ENCODE measurements at places on chromosomes 12 and 14. TPM values are rescaled to one million over a fixed set of nuclear protein-coding genes. Genes with fewer than 3 reads are reported as not detected.

GRCh38 chr12:12747278-12747677 is 30.1 kb downstream of the CDKN1B start:
- H3K27me3 ChIP-seq = no peaks in the 10 kb centered on the region
- no peak for DNase-seq
- H3K27ac ChIP-seq = no peak overlapping the region
- H3K36me3 ChIP-seq = peaks cover 12% of the 10 kb centered on the region
- peaks cover 28% of the 10 kb centered on the region for H3K4me1 ChIP-seq
- no peak overlapping the region for H3K4me3 ChIP-seq

- H3K27ac ChIP-seq = no peak overlapping the region
- H3K4me3 ChIP-seq = no peak overlapping the region
- DNase-seq = no peak
- no peaks in the 10 kb centered on the region for H3K4me1 ChIP-seq
- no peaks in the 10 kb centered on the region for H3K36me3 ChIP-seq
Observed at GRCh38 chr12:93924367-93924766, 224.0 kb upstream of the PLXNC1 start.

GRCh38 chr14:93648440-93649168 is 139.7 kb downstream of the PRIMA1 start:
- peaks cover 53% of the 10 kb centered on the region for H3K27me3 ChIP-seq
- peak; percentile 29 for DNase-seq
- no peaks in the 10 kb centered on the region for H3K4me1 ChIP-seq
- H3K36me3 ChIP-seq = no peaks in the 10 kb centered on the region
- no peak overlapping the region for H3K27ac ChIP-seq

DNA sequence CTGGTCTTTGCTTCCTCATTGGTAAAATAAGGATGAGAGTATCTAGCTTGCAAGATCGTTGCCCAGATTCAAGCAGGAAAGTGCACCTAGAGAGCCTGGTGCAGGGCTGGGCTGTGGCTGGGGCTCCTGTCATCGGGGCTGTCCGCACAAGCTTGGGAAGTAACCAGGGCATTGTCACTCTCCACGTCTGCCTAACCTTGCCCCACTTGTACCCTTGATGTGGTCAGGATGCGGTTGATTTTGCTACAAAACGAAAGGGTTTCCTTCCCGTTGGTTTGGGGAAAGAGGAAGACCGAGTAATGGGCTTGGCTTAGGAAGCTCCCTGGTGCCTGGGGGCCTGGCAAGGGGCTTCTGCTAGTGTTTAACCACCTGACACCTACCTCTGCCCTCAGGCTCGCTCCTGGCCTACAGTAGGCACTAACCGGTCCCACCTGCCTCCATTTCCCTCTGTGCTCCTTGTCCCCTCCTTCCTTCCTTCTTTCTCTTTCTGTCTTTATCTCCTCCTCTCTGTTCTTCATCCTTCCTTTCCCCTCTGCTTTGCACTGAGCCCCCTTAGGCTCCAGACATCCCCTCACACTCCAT is 21.8 kb downstream of the MVK start:
- no peak overlapping the region for H3K4me3 ChIP-seq
- no peak overlapping the region for H3K27ac ChIP-seq
- DNase-seq = no peak
- no peaks in the 10 kb centered on the region for H3K27me3 ChIP-seq
- peaks cover 14% of the 10 kb centered on the region for H3K36me3 ChIP-seq

DNA sequence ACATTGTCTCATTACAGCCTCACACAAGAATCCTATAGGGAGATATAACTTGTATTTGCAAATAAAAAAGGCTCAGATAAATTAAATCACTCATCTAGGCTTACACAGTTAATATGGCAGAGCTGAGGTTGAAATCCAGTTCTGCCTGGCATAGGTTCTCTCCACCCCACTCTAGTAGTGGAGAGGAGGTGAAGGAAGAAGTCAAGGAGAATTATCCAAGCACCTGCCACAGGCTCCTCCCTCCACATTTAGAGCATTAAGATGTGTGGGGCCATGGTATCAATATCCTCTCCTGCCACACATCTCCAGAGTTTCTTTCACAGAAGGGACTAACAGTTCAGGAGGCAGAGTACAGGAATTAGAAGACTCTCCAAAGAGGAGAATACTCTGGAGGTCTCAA is 22.5 kb upstream of the STAC3 start:
- H3K4me3 ChIP-seq = no peak overlapping the region
- no peaks in the 10 kb centered on the region for H3K27me3 ChIP-seq
- H3K4me1 ChIP-seq = no peaks in the 10 kb centered on the region
- DNase-seq = no peak
- H3K36me3 ChIP-seq = peaks cover 17% of the 10 kb centered on the region
- H3K27ac ChIP-seq = no peak overlapping the region

- H3K27me3 ChIP-seq = no peaks in the 10 kb centered on the region
- H3K27ac ChIP-seq = no peak overlapping the region
- no peaks in the 10 kb centered on the region for H3K36me3 ChIP-seq
- H3K4me1 ChIP-seq = no peaks in the 10 kb centered on the region
Observed at GRCh38 chr12:105382771-105383622, 52.5 kb downstream of the C12orf75 start.

- no peaks in the 10 kb centered on the region for H3K36me3 ChIP-seq
- no peaks in the 10 kb centered on the region for H3K4me1 ChIP-seq
- no peak overlapping the region for H3K4me3 ChIP-seq
- no peak overlapping the region for H3K27ac ChIP-seq
- DNase-seq = no peak
Observed at GRCh38 chr14:85528080-85528896, 1.7 kb upstream of the FLRT2 start.

- H3K27me3 ChIP-seq = no peaks in the 10 kb centered on the region
- H3K27ac ChIP-seq = peak overlapping the region; percentile 99
- peaks cover 12% of the 10 kb centered on the region for H3K36me3 ChIP-seq
- H3K4me3 ChIP-seq = peak overlapping the region; percentile 4
- peaks cover 77% of the 10 kb centered on the region for H3K4me1 ChIP-seq
- no peak for DNase-seq
Observed at GRCh38 chr12:47190905-47191304, 111.1 kb upstream of the AMIGO2 start.

Gene LRTM2
- not detected for total RNA-seq

- H3K27ac ChIP-seq = peak within 1 kb of the TSS; percentile 99
- peaks cover 84% of the 10 kb centered on the region for H3K36me3 ChIP-seq
- DNase-seq = peak; percentile 96
- peaks cover 33% of the 10 kb centered on the region for H3K4me1 ChIP-seq
Observed at GRCh38 chr12:58920102-58920960, at the start of gene LRIG3. TSS of gene LRIG3 (minus strand) at chr12:58920504. CDS start at chr12:58920235, 269 bp downstream.

DNA sequence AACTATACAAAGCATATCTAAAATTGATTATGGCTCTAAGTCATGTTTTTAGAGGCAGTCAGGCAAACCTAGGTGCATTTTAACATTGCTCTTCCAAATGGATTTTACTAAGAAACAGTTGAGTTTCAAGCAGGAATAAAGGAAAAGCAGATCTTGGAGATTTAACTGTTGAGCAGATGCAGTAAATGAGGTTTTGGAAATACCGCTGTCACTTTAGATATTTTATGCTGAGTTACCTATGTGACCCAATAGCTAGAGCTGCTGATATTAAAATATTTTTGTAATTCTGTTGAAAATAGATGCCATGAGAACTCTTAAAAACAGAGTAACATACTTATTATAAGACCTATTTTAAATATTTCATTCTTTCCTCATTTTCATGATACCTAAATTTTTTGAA is 181.4 kb downstream of the SYT1 start:
- no peak overlapping the region for H3K4me3 ChIP-seq
- H3K4me1 ChIP-seq = no peaks in the 10 kb centered on the region
- no peak overlapping the region for H3K27ac ChIP-seq
- DNase-seq = no peak
- no peaks in the 10 kb centered on the region for H3K36me3 ChIP-seq
- H3K27me3 ChIP-seq = no peaks in the 10 kb centered on the region

Gene APOF
- not detected for total RNA-seq

GRCh38 chr12:53287741-53288216 is 7.6 kb upstream of the PFDN5 start:
- DNase-seq = peak; percentile 36
- H3K4me1 ChIP-seq = no peaks in the 10 kb centered on the region
- H3K27ac ChIP-seq = no peak overlapping the region
- no peaks in the 10 kb centered on the region for H3K27me3 ChIP-seq

GRCh38 chr14:83133981-83134645 is 1600.5 kb upstream of the SEL1L start:
- no peak overlapping the region for H3K27ac ChIP-seq
- DNase-seq = no peak
- no peaks in the 10 kb centered on the region for H3K27me3 ChIP-seq
- no peaks in the 10 kb centered on the region for H3K36me3 ChIP-seq
- no peaks in the 10 kb centered on the region for H3K4me1 ChIP-seq
- no peak overlapping the region for H3K4me3 ChIP-seq

- H3K36me3 ChIP-seq = no peaks in the 10 kb centered on the region
- no peak for DNase-seq
- peaks cover 14% of the 10 kb centered on the region for H3K27me3 ChIP-seq
- H3K4me3 ChIP-seq = no peak overlapping the region
- H3K27ac ChIP-seq = no peak overlapping the region
- H3K4me1 ChIP-seq = peaks cover 5% of the 10 kb centered on the region
Observed at GRCh38 chr12:66047411-66048021, 83.0 kb downstream of the LLPH start.

- DNase-seq = no peak
- H3K4me1 ChIP-seq = no peaks in the 10 kb centered on the region
- H3K36me3 ChIP-seq = no peaks in the 10 kb centered on the region
- H3K27me3 ChIP-seq = no peaks in the 10 kb centered on the region
- H3K4me3 ChIP-seq = no peak overlapping the region
Observed at GRCh38 chr12:104083769-104084475, 19.6 kb downstream of the HCFC2 start.

- H3K27me3 ChIP-seq = peaks cover 1% of the 10 kb centered on the region
- H3K4me3 ChIP-seq = no peak overlapping the region
- no peaks in the 10 kb centered on the region for H3K4me1 ChIP-seq
Observed at GRCh38 chr14:58131386-58131785, 20.6 kb downstream of the ARMH4 start.

Gene KRT86
- 2.6 TPM for total RNA-seq

DNA sequence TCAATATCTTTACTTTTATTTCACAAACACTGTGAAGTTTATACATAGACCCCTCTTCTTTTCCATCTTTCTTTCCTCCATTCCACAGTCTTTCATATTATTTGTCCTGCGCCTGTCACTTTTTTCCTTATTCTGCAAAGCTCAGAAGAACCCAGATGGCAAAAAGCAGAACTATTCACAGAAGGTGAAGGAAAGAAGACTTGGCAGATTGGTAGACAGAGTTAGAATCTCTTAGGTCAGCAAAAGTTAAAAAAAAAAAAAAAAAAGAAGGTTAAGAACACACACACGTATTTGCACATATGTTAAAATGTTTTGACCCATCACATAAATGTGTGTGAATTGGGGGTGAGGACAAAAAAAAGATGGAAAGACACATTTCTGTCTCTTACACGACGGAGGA is 50.3 kb upstream of the ABCC9 start:
- no peak for DNase-seq
- no peaks in the 10 kb centered on the region for H3K36me3 ChIP-seq
- peaks cover 13% of the 10 kb centered on the region for H3K27me3 ChIP-seq
- H3K27ac ChIP-seq = no peak overlapping the region
- H3K4me3 ChIP-seq = no peak overlapping the region

GRCh38 chr12:128267131-128267622 is at the start of gene TMEM132C:
TSS of gene TMEM132C (plus strand) at chr12:128267170. CDS start at chr12:128267403, 233 bp downstream.
- no peaks in the 10 kb centered on the region for H3K36me3 ChIP-seq
- H3K4me3 ChIP-seq = no peak within 1 kb of the TSS
- H3K27ac ChIP-seq = no peak within 1 kb of the TSS
- no peak for DNase-seq
- no peaks in the 10 kb centered on the region for H3K27me3 ChIP-seq

Gene LEMD3
- total RNA-seq = 46.8 TPM

DNA sequence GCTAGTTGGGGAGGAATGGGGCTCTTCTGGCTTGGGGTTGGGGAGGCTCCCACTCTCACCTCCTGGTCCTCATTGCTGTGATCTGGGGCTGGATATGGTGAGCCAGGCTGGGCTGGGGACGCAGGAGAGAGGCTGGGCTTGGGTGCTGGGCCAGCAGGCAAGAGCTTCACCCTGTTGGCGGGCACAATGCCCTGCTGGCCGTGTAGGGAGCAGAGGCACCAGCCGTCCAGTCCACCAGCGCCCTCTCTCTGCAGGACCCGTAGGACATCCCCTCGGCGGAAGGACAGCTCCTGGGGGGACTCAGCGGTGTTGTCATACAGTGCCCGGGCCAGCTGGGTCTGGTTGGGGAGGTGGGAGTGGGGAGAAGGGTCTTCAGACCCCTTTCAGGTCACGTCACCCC is 4.5 kb downstream of the EFS start:
- peaks cover 86% of the 10 kb centered on the region for H3K27me3 ChIP-seq
- H3K4me1 ChIP-seq = no peaks in the 10 kb centered on the region
- H3K27ac ChIP-seq = no peak overlapping the region

Gene PDE3A
- total RNA-seq = 19.6 TPM

Gene SRRM4
- total RNA-seq = not detected

Gene CHST11
- total RNA-seq = 1.1 TPM

- DNase-seq = no peak
- peaks cover 16% of the 10 kb centered on the region for H3K4me1 ChIP-seq
- no peak overlapping the region for H3K4me3 ChIP-seq
- no peak overlapping the region for H3K27ac ChIP-seq
- peaks cover 17% of the 10 kb centered on the region for H3K36me3 ChIP-seq
Observed at GRCh38 chr14:36664322-36665193, 2.9 kb downstream of the PAX9 start.

DNA sequence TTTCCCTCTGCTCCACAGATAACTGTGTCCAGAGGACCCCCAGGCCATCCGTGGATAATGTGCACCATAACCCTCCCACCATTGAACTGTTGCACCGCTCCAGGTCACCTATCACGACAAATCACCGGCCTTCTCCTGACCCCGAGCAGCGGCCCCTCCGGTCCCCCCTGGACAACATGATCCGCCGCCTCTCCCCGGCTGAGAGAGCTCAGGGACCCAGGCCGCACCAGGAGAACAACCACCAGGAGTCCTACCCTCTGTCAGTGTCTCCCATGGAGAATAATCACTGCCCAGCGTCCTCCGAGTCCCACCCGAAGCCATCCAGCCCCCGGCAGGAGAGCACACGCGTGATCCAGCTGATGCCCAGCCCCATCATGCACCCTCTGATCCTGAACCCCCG is 201.3 kb upstream of the BCL2L14 start:
- peak overlapping the region; percentile 42 for H3K27ac ChIP-seq
- H3K27me3 ChIP-seq = no peaks in the 10 kb centered on the region
- H3K36me3 ChIP-seq = peaks cover 43% of the 10 kb centered on the region
- H3K4me3 ChIP-seq = no peak overlapping the region
- peaks cover 15% of the 10 kb centered on the region for H3K4me1 ChIP-seq
- DNase-seq = no peak

Gene SPTB
- not detected for total RNA-seq

Gene GUCY2C
- total RNA-seq = not detected

Gene CAPS2
- total RNA-seq = 12.1 TPM

- no peak overlapping the region for H3K4me3 ChIP-seq
- DNase-seq = no peak
- no peak overlapping the region for H3K27ac ChIP-seq
- H3K27me3 ChIP-seq = no peaks in the 10 kb centered on the region
- peaks cover 11% of the 10 kb centered on the region for H3K4me1 ChIP-seq
Observed at GRCh38 chr12:8088574-8088973, 6.5 kb downstream of the NECAP1 start.

GRCh38 chr14:88454886-88455285 is 69.4 kb downstream of the SPATA7 start:
- H3K36me3 ChIP-seq = no peaks in the 10 kb centered on the region
- no peak overlapping the region for H3K27ac ChIP-seq
- H3K27me3 ChIP-seq = no peaks in the 10 kb centered on the region
- no peak for DNase-seq
- H3K4me1 ChIP-seq = no peaks in the 10 kb centered on the region

Gene LYZ
- total RNA-seq = 392 TPM

- no peaks in the 10 kb centered on the region for H3K36me3 ChIP-seq
- no peaks in the 10 kb centered on the region for H3K4me1 ChIP-seq
- no peak overlapping the region for H3K4me3 ChIP-seq
- no peak for DNase-seq
- H3K27me3 ChIP-seq = peaks cover 84% of the 10 kb centered on the region
Observed at GRCh38 chr12:125243811-125244210, 178.6 kb downstream of the AACS start.
